Glomerular endothelial cell (primary cell): ENCODE measurements at places on chromosomes 6 and 20.

DNA sequence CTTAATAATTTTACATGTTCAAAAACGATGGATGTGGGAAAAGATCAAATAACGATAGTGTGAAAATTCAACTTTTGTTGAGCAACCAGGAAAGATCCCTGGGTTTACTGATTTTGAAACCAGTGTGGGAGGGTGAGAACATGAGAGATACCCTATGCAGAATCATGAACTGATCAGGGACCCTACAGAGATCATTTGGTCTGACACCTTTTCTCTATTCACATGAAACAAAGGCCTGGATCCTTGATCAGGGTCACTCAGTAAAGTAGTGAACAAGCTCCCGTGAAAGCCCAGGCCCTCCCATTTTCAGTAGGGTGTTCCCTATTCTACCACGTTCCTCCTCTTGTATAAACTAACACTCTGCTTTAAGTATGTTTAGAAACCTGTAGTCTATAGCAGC is 60.5 kb upstream of the DUSP22 start:
- no peak for DNase-seq

GRCh38 chr6:75402296-75402695 is 91.3 kb downstream of the FILIP1 start:
- DNase-seq: no peak

- DNase-seq: no peak
Measured at GRCh38 chr6:118993803-118994251, 58.9 kb upstream of the MCM9 start.

- DNase-seq: peak; percentile 7
Measured at GRCh38 chr20:41734506-41734945, 116.3 kb upstream of the CHD6 start.

DNA sequence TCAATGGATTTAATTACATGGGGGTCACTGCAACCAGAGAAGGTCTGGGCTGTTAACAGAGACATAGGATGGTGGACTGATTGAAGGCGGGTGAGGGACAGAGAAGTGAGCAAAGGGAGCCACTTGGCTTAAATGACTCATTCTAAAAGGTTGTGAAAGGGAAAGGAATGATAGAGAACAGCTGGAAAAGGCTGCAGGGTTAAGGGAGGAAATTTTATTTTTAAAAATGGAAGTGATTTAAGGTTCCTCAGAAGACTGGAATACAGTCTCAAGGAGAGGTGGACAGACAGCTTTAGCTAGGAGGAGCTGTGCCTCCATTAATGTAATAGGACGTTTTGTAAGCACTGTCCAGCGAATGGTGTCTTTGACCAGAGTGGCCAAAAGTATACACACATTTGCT is 46.7 kb downstream of the RGS17 start:
- no peak for DNase-seq

- no peak for DNase-seq
Measured at GRCh38 chr20:41330941-41331340, 9.7 kb upstream of the LPIN3 start.

- DNase-seq: no peak
Measured at GRCh38 chr20:57330998-57331397, 1.4 kb downstream of the SPO11 start.

- DNase-seq: no peak
Measured at GRCh38 chr6:6418421-6418820, 98.0 kb upstream of the F13A1 start.

DNA sequence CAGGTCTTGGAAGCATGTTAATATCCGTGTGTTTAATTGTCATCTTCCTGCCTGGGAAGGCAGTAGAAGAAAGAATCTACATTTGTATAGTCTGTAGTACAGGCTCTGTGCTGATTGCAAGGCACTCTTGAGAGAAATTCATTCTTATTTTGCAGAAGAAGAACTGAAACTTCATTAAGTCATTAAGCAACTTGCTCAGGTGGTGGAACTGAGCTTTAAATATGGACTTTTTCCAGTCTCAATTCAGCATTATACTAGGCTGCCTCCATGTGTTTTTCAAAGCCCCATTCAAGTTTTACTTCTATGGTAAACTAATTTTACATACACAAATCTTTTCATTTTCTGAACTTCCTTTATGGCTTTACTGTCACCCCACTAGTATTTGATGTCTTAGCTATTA is 18.7 kb downstream of the ZNF451 start:
- no peak for DNase-seq

- DNase-seq: no peak
Measured at GRCh38 chr20:1033751-1034414, 31.8 kb upstream of the RSPO4 start.

- peak; percentile 18 for DNase-seq
Measured at GRCh38 chr6:84220809-84221409, 6.5 kb downstream of the CEP162 start.

DNA sequence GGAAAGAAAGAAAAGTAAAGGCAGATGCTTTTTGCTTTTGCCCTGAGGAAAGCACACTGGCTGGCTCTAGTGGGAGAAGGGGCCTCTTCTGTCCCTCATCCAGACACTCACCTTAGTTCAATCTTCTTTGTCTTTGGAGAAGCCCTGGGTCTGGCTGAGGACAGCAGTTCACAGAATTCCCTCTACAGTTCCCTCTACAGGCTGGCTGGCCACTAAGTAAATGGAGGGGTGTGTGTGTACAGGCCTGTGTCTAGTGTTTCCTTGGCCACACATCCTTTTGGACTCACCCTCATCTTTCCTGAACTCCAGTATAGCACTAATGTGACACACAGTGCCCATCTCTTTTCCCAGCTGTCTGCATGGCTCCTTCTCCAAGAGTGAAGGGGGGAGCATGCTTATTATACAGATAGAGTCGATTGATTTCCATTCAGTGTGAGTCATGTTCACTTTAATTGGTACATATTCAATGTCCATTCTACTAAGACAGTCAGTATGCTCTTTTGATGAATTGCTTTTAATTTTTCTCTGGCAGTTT is 26.0 kb upstream of the CLVS2 start:
- DNase-seq: no peak

DNA sequence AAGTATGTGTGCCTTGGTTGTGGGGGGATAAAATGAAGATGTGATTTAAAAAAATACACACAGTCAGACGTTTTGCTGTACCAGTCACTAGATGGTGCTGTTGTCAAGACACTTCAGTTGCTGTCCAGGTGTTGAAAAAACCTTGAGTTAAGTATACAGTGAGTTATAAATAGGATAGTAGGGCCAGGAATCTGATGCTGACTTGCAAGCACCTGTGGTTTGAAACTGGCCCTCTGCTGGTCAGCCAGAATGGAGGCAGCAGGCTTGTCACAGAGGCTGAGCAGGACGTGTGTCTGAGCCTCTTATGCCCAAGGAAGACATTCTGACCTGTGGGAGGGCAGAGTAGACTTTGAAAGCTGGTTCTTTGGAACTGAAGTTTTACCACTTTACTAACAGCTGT is 27.8 kb downstream of the RNF8 start:
- DNase-seq: no peak

- no peak for DNase-seq
Measured at GRCh38 chr6:140398076-140398475, 1023.6 kb upstream of the CITED2 start.

DNA sequence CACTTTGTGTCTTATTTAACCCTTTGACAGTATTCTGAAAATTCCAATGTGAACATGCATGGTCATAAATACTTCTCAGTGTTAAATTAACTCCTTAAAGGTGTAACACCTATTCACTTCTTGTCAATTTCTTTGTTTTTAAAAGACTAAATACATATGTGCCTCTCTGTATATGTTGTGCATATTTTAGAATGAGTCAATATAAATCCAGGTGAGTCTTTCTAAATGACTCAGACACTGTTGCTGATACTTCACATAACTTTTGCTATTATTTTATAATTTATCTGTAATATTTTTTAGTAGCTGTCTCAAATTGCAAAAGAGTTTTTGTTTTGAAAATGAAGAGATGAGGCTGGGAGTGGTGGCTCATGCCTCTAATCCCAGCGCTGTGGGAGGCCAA is 36.0 kb downstream of the TIAM2 start:
- no peak for DNase-seq

DNA sequence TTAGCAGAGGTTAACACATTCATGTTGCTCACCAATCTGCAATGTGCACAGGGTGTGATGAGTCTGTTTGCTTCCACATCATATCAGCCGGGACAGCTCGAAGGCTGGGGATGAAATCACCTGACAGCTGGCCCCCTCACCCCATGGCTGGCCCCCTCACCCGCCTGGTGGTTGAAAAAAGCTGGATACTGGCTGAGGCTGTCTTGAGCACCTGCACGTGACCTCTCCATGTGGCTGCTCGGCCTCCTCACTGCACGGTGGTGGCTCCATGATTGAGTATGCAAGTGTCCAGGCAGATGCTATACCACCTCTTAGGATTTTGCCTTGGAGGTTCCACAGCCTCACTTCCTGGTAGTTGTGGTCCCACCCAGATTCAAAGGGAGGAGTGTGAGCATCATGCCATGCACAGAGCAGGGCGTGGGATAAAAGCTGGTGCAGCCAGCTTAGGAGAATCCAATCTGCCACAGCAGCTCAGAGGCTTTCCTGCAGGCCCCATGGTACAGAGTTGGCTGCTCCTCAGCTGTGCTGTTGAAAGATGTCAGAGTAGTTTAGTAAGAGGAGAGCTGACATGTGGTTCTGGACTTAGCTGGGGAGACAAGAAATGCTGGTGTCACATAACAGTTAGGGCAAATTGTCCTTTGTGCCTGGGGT is 29.6 kb upstream of the SYNDIG1 start:
- DNase-seq: no peak

- peak; percentile 10 for DNase-seq
Measured at GRCh38 chr6:46184114-46184513, 13.3 kb upstream of the ENPP5 start.

- DNase-seq: no peak
Measured at GRCh38 chr6:82553863-82554531, 190.4 kb downstream of the TPBG start.

DNA sequence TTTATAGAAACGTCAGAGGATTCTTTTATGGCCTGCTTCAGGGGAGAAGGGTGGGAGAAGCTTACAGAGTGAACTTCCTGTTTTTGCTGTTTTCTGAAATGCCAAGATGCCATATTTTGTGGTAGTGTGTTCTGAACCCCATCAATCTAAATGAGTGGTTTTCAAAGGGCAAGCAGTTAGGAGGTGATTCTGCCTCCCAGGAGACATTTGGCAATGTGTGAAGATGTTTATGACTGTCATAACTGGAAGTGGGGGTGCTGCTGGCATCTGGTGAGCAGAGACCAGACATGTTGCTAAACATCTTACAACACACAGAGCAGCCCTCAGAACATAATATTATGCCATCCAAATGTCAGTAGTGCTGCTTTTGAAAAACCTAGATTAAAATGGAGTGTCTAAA is 6.0 kb upstream of the PRL start:
- DNase-seq: no peak

DNA sequence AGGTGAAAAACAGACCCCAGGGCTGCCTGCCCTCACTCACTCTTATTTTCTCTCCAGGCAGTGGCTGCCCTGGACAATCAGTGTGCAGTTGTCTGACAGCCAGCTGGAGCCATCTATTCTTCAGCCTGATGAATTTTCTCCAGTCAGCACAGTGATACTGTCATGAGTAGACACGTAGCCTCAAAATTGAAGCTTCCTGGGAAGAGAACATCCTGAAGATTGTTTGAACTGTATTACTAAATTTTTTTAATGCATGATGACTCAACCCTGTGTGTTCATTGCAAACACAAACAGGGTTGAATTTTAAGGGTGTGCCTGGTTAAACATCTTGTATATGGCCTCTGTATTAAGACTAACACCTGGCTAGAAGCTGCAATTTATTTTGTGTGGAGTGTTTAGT is 49.8 kb upstream of the STXBP5 start:
- no peak for DNase-seq

DNA sequence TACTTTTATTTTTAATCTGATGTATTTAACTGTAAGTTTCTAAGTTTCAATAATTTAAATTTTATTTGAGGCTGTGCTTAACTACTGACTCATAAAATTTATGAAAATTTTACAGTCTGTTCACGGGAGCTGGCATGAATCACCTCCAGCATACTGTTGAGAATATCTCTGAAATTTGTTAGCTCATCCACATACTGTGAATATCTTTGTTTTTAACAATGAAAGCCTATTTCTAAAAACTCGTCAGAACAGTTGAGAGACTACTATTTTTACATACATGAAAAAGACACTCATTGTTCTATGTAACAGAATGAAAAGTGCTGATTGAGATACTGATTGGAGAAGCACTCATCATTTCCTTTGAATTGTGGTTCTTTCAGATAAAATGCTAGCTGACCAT is 749.3 kb downstream of the TENT5A start:
- DNase-seq: no peak

DNA sequence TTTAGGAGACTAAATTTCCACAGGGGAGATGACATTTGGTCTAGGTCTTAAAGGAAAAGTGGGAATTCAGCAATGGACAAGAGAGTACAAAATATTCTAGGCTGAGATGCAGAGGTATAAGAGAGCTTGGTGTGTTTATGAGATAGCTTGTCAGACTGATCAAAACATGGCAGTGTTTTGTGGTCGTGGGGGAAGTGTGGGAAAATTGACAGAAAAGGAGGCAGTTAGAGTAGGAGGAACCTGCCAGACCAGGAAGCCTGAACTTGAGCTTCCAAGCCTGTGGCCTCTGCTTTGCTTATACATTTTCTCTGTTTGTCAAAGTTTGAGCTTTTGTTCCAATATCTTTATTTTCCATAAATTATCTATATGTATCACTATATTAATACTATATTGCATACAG is 69.5 kb upstream of the MAP3K7 start:
- DNase-seq: no peak

DNA sequence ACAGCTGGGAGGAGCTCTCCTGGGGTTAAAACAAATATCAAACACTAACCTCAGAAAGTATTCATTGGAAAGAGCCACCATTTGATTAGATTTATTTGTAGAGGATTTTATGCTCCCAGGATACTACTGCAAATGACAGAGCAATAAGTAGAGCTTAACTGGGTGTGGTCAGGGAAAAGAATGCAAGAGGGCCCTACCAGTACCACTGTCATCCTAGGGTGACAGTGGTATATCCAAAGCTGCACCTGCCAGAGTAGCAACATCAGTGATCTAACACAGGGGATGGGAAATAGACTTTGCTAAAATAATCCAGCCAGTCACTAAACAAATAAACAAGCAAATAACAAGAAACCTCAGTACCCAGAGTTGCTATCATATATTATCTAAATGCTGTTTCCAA is 29.7 kb downstream of the ERGIC3 start:
- no peak for DNase-seq

DNA sequence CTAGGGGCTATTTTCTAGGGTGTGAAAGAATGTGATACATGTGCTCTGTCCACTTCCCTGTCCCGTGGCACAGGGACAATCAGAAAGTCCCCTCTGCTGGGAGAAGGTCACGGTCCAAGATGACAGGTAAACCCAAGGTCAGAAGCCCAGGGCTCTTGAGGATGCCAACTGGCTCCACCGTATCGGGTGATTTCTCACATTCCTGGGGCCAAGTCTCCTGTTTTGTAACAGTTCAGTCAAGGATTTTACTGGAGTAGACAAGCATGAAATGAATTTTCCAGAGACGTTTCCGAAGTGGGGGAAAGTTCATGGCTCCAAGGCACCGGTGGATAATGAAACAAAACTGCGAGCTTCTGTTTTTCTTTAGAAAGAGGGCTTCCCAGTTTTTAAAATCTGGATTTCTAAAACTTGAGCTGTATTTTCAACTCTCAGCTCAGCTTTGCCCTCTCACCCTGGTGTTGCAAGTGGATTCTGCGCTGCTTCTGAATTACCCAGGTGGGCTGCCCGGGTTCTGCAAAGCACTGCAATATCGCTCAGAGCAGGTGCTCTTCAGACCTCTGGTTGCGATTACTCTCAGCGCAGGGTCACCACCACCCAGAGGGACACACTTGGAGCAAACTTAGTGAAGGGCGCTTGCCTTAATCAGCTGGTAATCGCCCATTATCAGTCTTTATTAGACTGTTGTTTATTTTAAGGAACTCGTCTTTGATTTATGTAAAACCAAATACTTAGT is 64.4 kb upstream of the TMEM170B start:
- no peak for DNase-seq

GRCh38 chr6:37168811-37169495 is 999 bp upstream of the PIM1 start:
- no peak for DNase-seq
